Stimulated activated CD8-positive, alpha-beta memory T cell treated with anti-CD3 and anti-CD28 coated beads, Interleukin-7, amount 100 ng/mL, for 1 hour (primary cell): ENCODE measurements at places on chromosomes 16 and 17.

DNA sequence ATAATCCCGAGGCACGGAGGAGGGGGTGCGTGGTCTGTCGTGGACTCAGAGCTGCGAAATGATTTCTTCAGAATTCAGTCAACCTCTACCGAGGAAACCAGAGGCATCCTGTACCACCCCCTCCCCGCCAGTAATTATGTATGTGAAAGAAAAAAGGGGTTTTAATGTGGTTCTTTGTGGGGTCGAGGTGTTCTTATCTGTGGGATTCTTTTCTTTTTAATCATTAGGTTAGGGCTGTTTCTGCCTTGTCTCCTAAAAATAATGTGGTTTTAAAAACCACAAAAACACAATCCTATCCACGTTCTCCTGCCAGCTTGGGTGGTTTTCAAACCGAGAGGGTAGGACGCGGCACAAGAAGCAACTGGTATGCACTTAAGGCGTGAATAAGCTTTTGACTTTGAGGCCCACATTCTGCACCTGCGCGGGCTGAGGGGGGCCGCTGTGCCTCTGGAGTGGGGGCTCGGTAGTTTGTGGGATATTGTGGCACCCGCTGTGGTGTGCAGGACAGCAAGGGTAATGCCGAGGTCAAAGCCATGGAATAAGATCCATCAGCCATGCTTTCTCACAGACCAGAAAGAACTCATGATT is 1.0 kb downstream of the SLC47A1 start:
- DNase-seq, result no peak

GRCh38 chr16:31529937-31530312 is 2.2 kb downstream of the AHSP start:
- DNase-seq, result no peak

GRCh38 chr17:57855391-57856035 is 5.7 kb upstream of the MRPS23 start:
- no peak for DNase-seq

GRCh38 chr17:81961087-81961511 is at the start of gene NOTUM:
Gene NOTUM, minus strand, starts transcription at chr17:81961187. Its CDS starts 278 bp downstream, at chr17:81960909.
- DNase-seq, result no peak

DNA sequence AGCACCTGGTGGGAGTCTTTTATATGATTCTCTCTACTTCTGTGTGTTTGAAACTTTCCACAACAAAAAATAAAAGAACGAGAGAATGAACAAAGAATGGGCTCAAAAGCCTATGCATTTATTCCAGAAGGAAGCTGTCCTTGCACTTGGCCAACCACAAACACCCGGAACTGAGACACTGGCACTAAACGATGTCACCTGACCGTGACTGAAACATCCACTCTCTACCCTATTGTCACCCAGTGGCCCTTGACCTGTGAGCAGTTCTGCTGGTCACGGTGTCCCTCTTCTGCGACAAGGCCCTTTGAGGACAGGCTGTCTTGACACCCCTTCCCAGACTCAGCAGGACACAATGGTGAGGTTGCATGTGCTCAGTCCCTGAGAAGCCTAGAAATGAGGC is 56.6 kb downstream of the TEKT5 start:
- no peak for DNase-seq
